ENCODE measurements at places on chromosomes 3 and 15.
A peak's percentile ranks its signal among the peaks of the same experiment; 100 is the strongest.

DNA sequence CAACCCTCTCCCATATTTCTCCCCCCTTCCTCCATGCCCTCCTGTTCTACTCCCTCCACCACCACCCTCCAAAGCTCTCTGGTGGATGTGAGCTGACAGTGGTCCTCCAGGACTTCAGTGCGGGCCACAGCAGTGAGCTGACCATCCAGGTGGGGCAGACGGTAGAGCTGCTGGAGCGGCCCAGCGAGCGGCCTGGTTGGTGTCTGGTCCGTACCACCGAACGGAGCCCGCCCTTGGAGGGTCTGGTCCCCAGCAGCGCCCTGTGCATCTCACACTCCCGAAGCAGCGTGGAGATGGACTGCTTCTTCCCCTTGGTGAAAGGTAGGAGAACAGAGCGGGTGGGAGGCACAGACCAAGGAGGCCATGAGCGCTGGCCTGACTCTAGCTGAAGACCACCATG lies 167.5 kb upstream of the UMPS start:
- DNase-seq = no peak

GRCh38 chr15:40891810-40892446 lies 2.3 kb upstream of the VPS18 start:
- DNase-seq = peak; percentile 48

- DNase-seq = no peak
These were observed 3.0 kb downstream of the SNTN start for GRCh38 chr3:63655519-63655918.

GRCh38 chr15:94700211-94700610 lies 468.9 kb downstream of the MCTP2 start:
- DNase-seq = no peak
